ENCODE measurements at places on chromosomes 2 and 18.

- DNase-seq, result no peak
Measured at GRCh38 chr18:63907664-63908063, at the start of gene SERPINB10. TSS of gene SERPINB10 (plus strand) at chr18:63907958. CDS start at chr18:63915511, 7,553 bp downstream.

- DNase-seq, result no peak
Measured at GRCh38 chr2:229176136-229176535, 95.0 kb downstream of the PID1 start.

DNA sequence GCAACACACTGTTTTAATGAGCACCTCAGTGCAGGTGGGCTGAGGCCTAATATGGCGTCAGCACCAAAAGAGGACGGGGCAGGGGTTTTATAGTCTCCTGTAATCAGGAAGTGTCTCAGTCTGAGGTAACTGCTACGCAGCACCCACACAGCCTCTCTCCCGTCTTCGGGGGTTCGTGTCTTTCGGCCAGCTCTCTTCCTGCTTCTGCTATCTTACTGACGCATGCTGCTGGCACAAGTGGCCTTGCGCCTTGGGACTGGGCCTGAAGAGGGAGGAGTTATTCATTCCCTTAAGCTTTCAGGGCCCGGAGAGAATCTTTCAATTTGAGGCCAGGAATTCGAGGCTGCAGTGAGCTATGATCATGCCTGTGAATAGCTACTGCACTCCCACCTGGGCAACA is 14.5 kb upstream of the PAPOLG start:
- DNase-seq, result no peak

DNA sequence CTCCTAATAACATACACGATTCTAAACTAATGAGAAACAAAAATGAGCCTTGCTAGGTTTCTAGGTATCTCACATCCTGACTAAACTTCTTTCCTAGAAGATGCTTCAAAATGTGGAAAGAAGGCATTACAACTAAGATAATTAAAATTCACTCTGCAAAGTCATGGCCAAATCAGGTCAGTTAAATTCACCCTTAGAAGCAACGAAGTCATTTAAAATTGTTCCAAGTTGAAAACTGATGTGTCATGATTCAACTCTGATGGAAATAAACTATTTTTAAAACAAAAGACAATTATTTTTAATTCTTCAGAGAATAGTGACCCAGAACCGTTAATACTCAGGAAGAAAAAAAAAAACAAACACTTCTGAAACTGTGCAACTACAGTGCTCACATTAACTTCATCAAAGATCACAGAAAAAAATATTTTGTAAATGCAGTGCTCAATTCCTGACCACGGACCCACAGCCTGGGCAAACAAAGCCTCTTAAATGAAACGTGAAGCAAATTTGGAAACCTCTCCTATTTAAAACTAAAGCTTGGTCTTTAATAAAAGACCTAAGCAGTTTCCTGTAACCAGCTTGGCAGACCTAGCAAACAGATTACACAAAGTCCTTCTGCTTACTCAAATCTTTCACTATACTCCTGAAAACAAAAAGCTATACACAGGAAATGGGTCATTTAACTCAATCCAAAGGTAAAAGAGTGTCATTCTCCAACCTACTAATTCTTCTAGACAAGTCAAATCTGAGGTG is 39.0 kb downstream of the CHN1 start:
- no peak for DNase-seq

DNA sequence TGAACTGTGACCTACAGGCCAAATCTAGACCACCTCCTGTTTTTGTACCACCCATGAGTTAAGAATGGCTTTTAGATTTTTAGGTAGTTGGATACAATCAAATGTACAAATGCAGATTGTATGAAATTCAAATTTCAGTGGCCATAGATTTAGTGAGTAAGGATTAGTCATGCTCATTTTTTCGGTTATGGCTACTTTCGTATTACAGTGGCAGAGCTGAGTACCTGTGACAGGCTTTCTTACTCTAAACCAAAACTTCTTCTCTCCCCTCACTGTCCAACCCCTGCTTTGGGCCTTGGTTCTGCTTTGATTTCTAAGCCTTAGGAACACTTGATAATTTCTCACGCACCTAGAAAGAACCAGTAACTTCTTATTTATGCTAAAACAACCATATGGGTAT is 82.1 kb downstream of the CDC42EP3 start:
- no peak for DNase-seq

DNA sequence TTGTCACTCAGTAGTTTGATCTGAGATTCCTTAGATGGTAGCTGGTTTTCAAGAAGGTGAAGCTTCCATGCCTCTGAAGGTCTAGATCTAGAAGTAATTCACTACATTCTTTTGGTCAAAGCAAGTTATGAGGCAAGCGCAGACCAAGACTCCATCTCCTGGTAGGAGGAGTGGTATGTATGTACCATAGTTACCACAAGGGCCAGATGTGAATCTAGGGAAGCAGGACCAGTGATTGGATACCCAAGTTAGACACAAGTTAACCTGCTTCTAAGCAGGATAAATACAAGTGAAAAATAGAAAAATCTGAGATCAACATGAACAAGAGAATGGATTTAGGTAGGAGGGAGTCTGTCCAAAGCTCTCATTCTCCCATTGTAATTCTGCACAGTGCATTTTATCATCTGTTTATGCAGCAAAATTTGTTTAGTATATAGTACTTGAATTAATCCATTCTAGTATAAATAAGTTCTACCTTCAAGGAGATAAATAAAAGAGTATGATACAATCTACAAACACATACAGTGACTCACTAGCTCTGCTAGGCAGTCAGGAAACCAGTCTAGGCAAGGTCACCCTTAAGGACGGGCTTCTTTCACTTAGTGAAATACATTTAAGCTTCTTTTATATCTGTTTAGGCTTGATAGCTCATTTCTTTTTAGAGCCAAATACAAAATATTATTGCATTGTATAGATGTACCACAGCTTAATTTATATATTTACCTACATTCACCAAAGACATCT is 14.2 kb upstream of the DOCK10 start:
- DNase-seq, result no peak

GRCh38 chr2:98556344-98557033 is 51.8 kb downstream of the COA5 start:
- DNase-seq, result no peak

GRCh38 chr2:174106736-174107135 is 141.6 kb upstream of the SP3 start:
- DNase-seq, result no peak

DNA sequence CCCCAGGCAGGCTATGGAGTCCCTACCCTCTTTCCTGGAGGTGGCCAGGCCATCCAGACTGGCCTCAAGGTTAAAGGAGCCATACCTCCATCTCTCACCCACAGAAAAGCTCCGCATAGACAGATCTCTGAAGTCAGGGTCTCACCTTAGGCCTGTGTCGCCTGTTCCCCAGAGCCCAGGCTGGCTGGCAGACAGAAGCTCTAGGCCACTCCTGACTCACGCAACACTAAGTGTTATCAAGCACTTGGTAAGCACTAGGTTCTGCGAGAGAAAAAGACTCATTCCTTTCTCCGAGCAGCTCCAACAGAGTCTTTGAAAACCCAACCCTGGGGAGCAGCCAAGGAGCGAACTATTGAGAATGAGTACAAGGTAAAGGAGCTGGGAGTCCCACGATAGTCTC is 6.1 kb downstream of the SMAD7 start:
- DNase-seq, result no peak

GRCh38 chr2:45340318-45340717 is 270.7 kb downstream of the SRBD1 start:
- DNase-seq, result no peak

DNA sequence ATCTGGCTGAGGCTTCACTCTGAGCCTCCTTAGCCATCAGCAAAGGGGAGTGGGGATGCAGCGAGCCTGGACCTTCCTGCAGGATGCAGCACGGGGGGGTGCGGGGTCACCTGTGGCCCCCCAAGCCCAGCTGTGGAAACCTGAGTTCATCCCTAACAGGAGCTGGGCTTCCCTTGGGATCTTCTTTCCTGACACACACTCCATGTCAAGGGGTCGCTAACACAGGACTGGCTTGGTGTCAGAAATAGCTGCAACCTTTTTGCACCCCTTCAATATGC is 174.7 kb downstream of the RTP5 start:
- no peak for DNase-seq

DNA sequence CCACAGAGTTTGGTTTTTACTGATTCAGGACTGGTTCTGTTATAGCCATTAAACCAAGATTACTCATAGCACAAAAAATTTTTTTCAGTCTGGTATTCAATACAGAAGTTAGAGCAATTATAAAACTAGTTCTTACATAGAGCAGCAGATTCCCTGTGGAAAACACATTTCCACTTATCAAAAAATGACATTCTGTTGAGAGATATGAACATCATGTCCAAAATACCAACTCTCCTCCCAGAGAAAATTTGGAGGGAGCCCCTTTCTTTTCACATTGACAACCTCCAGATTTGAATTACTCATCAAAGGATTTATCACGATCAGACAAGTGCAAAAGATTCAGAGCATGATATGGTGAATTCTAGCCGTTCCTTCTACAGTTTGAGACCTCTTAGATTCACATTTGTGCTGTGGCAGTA is 126.8 kb upstream of the SERPINE2 start:
- no peak for DNase-seq

DNA sequence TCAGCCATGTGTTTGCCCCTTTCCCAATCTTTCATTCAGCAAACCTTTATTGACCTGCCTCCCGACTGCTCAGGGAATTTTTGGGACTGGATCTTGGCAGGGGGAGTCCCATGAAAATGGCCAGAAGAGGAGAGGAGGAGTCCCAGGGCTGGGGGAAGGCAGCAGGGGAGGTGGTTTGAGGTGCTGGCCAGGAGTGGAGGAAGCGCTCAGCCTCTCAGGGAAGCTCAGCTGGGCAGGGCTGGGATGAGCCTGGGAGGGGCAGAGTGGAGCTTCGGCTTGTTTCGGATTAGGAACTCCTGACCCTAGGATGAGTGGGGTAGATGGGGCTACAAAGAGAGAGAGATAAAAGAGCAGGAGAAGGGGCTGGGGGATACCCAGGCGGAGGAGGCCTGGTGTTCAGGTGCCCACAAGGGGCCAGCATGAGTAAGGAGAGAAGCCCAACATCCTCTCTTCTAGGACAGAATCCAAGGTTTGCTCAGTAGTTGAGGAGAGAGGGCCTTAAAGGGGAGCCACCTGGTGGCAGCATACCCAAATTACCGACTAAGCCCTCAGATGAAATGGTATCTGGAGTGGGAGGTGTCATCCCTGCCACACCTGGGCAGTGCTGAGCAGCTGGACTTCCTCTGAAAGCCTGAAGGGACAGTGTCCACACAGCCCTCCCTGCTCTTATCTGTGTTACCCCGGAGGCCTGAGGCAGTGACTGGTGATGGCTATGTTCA is 91.1 kb downstream of the INHBB start:
- DNase-seq, result no peak

All from stimulated activated CD8-positive, alpha-beta memory T cell treated with anti-CD3 and anti-CD28 coated beads, Interleukin-15, amount 100 ng/mL, for 24 hours (primary cell).